ENCODE measurements at places on chromosomes 2 and 18.
A peak's percentile ranks its signal among the peaks of the same experiment; 100 is the strongest.

DNA sequence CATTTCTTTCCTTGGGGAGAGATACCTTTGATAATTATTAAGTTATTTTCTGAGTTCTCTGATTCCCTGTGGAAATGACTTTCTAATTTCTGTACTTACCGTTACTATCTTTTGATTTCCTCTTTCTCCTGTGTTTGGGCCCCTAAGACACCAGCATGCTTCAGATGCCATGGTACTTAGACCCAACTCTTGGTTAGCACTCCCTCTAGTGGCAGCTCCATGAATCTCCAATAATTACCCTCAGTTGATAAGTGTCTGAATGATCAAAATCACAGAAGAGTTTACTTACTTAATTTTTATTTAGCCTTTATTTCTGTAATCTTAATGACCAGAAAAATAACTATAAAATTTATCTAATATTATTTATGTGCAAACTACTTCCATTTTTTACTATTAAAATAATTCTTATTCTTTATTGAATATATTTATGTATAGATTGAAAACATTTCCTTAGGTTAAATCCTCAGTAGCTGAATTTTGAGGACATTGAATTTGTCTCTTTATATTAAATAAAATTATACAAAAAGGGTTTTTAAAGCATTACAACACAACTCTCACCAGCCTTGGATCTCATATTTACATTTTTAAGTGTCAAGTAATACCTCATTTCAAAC, 300.4 kb downstream of the KCNS3 start:
- DNase-seq: peak; percentile 14

- no peak for DNase-seq
Measured at GRCh38 chr2:175187378-175187777, 5.9 kb upstream of the ATP5MC3 start.

- no peak for DNase-seq
Measured at GRCh38 chr2:37849911-37850310, 75.2 kb upstream of the RMDN2 start.

- DNase-seq: no peak
Measured at GRCh38 chr2:170685591-170685990, 29.5 kb upstream of the SP5 start.

DNA sequence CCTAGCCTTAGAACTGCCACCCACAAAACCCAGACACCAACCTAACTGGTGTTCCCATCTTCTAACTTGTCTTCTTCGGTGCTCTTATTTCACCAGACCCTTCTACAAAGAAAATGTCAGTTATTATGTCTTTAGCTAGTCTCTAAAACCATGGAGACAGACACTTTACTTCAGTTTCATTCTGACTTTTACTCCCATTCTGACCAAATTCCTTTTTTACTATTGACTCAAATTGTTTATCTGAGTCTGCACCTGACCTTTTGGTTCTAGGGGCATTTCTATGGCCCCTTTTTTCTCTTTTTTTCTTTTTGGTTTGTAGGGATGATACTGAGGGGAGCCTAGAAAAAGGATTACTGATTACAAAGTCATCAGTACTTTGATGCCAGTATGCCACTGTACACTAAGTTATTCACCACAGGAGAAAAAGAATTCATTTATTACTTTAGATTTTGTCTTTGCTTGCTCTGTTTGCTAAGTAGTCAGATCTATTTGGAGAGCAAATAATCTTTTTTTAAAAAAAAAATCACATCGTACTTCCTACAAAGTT, 6.8 kb upstream of the SLC1A4 start:
- DNase-seq: no peak
